Epithelial cell of esophagus (primary cell): ENCODE measurements at places on chromosomes 6 and 20.

DNA sequence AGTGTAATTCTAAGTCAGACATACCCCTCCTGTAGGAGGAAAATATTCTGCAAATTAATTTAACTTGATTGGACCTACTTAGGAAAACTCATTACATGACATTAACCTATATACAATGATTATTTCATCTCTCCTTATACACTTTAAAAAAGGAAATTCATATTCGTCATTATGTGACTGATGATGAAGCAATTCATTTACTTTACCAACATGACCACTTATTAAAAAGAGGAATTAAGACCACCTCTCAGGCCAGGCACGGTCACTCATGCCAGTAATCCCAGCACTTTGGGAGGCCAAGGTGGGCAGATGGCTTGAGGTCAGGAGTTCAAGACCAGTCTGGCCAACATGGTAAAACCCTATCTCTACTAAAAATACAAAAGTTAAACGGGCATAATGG, 11.6 kb downstream of the AKIRIN2 start:
- DNase-seq: no peak

DNA sequence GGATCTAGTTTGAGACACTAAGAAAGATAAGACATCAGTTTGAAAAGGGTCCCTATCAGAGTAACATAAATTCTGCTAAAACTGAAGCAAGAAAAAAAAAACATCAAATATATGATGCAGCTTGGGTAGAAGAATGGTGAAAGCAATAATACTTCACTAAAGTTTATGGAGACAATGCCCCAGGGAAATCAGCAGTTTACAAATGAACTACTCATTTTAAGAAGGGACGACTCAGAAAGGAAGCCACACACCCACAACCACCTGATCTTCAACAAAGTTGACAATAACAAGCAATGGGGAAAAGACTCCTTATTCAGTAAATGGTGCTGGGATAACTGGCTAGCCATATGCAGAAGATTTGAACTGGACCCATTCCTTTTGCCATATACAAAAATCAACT, 143.5 kb downstream of the TPBG start:
- DNase-seq: peak; percentile 6

DNA sequence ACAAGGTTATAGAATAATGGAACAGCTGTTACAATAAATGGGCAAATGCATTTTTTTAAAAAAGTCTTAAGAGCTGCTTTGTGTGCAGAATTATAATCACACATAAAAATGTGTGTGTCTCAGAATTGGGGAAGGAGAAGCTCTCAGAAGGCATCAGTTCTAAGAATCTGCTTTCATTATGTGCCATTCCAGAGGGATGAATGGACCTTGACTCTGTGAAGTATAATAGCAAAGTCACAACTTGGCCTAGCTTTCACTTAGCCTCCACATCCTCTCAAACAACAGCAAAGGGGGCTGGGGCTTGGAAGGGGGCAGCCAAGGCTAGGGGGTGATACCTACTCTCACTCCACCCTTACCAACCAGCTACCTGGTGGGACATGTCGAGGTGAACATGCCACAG, 265.0 kb downstream of the CDC5L start:
- DNase-seq: no peak

- peak; percentile 37 for DNase-seq
Observed at GRCh38 chr6:12648171-12648570, 68.4 kb upstream of the PHACTR1 start.
